ENCODE measurements at places on chromosomes 7 and 10.
A peak's percentile ranks its signal among the peaks of the same experiment; 100 is the strongest.

GRCh38 chr10:24952143-24952706 is at the start of gene PRTFDC1:
Gene PRTFDC1 (minus strand): TSS chr10:24952606. CDS start chr10:24952575, 31 bp downstream.
- peak; percentile 68 for DNase-seq

GRCh38 chr7:21507627-21508343 is 35.1 kb upstream of the DNAH11 start:
- DNase-seq: peak; percentile 45

DNA sequence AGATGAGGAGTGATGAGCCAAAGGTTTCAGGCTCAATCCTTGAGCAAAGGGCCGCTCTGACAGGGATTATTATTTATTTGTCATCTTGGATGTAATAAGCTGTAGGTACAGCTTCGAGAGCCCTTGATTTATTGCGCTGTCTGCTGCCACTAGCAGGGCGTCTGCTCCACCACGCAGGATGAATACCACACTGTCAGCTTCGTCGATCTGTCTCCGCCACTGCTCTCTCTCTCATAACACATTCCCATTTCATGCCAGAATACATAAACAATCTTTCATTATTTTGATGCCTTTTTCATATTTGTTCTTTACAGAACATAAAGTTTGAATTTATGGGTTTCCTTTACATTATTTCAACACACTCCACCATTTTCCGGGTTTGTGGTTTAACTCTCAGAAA is 276.6 kb downstream of the LRMDA start:
- DNase-seq: no peak

DNA sequence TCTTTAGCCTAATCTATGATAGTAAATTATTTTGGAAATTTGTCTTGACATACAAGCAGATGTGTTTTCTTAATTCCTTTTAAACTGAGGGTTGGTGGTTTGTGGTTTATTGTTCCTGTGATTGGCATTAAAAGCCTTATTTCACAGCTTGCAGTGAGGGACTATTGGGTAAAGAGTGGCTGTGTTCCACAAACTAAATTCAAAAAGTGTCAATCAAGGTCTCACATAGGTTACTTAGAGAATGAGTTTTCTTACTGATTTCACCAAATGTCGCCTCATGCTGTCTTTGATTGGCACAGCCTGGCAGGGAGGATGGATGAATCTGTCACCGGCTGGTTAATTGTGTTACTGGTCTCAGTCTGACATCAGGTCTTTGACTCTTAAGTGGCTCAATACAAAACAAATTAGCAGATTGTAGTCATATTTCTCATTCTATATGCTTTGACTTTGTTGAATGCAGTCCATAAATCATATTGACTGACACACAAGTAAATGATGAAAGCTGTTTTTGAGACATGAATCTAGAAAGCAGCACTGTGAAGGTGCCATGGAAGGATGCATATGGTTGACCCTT is 66.8 kb upstream of the CYP26C1 start:
- no peak for DNase-seq

DNA sequence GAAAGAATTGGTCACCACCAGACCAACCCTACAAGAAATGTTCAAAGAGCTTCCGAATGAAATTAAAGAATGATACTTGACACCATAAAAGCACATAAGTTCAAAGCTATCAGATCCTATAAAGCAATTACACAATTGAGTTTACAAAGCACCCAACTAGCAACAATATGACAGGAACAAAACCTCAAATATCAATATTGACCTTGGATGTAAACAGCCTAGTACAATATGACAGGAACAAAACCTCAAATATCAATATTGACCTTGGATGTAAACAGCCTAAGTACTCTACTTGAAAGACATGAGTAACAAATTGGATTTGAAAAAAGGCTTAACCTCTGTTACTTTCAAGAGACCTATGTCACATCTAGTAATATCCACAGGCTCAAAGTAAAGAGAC is 1201.4 kb downstream of the XPNPEP1 start:
- DNase-seq: no peak

DNA sequence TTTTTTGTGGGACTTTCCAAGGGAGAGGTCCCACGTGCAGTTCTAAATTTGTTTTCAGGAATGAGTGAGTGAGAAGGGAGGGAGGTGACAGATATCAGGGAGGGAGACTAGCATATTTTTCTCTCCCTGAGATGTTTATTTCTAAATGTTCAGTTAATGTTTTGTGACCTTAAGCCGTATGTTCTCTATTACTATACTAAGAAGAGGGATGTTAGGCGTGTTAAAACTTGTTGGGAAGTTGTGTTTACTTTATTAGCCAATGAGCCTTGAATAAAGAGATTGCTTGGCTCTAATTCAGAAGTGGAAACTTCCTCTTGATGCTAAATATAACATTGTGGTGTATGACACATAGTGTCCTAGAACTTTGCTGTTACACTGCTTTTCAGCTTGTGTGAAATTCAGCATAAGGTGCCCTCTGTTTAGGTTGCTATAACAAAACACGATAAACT is 37.3 kb downstream of the DNAH11 start:
- peak; percentile 15 for DNase-seq

DNA sequence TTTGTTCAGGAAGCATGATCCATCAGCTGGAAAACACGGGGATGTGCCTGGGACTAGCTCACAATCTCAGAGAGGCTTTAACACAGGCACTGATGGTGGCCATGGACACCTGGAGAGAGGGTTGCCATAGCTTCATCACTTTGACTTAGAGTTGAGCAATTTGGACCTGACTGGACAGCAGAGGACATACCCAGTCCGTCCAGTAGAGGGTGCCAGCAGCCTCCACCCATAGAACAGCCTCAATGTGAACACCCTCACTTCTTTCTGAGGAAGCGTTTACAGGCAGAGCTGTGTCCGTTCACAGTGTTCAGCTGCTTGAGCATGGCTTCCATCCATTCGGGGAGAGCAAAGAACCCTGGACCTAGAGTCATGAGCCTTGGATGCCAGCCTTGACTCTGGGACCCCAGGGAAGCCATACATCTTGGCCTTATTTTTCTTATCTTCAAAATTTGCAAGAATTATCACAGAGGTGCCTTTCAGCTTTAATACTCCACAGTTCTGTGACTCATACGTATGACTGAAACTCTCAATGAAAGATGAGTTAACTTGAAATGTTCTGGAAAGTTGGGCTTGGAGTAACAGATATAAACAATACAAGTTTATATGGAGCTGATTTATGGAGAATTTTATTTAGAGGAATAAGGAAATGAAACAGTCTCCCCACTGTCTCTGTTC is 302.9 kb upstream of the PODXL start:
- peak; percentile 76 for DNase-seq

DNA sequence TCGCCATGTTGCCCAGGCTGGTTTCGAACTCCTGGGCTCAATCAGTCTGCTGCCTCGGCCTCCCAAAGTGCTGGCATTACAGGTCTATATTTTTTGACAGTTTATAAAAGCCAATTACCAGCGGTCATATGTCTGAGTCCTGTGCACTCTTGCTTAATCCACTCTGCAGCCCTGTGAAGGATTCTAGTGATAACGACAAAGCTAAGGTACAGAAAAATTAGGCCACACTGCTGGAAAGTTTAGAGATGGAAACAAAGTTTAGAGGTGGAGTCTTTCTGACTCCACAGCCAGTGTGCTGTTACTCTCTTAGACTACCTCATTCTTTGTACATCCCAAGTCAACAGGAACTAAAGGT is 707 bp downstream of the PTER start:
- no peak for DNase-seq

Measured in AG08396 (cell line).